Fibroblast of skin of left quadriceps (primary cell): ENCODE measurements at places on chromosomes 4 and X.

- no peak for DNase-seq
These were observed 34.4 kb upstream of the EFNB1 start for GRCh38 chrX:68794461-68794860.

DNA sequence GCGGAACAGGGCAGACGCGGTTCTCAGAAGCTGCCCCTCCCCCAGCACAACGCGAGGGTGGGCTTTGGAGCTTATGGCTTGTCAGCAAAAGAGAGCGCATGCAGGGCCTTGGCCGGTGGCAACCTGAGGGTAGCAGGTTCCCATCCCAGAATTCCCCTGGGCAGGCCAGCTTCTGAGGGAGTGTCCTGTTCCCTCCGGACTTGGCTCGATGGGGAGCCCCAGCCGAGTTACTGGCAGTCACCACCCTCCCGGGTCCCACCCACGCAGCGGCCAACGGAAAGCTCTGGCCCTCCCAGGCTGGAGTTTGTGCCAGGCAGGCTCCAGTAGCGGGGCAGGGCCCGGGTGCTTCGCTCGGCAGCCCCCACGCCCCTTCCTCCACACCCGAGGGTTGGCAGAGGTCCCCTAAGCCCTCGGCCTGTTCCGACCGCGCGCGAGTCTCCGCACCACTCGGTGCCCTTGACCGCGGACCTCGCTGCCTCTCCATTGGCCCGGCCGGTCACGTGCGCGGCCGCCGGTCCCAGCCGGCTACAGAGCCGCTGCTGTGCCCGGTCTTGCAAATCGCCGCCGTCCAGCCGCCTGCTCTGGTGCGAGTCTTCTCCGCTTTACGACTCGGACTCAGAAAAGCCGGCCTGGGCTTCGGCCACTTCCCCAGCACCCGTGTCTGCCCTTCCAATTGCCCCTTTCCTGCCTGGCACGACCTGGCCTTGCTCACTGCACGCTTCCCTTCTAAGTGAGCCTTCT lies 20.9 kb upstream of the MTM1 start:
- DNase-seq: no peak

- no peak for DNase-seq
These were observed 141.1 kb downstream of the QDPR start for GRCh38 chr4:17370818-17371217.

DNA sequence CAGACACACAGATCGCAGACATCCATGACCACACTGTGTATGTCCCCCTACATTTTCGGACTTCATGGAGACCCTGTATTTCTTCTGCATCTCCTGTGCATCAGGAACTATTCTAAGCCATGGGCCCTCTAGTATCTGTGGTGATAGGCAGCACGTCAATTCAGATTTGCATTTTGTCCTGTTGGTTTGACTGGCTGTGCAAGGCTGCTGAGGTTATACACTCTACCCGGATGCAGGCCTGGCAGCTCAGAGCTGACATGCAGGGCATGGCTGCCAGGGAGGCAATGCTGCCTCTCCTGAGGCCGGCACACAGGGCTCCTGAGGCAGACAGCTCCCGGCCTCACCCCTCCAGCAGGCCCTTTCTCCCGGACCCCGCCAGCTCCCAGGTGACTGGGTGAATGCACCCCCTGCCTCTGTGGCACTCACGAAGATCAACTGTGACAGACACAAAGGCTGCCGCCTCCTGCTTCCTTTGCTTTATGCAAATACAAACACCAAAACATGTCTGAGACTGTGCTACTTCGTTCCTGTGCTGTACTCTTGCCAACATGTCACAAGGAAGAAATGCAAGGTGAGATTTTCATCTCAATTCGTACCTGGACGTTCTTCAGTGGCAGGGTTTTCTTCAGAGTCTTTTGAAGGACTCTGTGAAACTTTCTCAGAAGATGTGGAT lies 51.0 kb downstream of the NSG1 start:
- no peak for DNase-seq

GRCh38 chr4:53943345-53944085 lies 120.9 kb downstream of the CHIC2 start:
- peak; percentile 85 for DNase-seq

DNA sequence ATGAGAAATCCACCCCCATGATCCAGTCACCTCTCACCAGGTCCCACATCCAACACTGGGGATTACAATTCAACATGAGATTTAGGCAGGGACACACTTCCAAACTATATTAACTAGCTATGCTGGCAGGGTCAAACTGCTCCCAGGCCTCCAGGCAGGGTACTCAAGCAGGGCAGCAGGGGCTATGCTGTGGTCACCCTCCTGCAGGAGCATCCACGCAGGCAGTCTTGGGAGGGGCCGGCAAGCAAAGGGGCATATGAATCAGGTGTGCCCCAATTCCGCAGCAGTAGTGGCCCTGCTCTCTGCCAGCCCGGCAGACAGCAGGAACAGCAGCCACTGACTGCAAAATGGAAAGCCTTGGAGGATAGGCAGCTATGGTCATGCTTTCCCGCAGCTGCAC lies 74.6 kb upstream of the PRDX4 start:
- DNase-seq: no peak

GRCh38 chrX:123155327-123155726 lies 28.8 kb upstream of the GRIA3 start:
- no peak for DNase-seq

- no peak for DNase-seq
These were observed 201.1 kb upstream of the BCOR start for GRCh38 chrX:40298572-40299479.

GRCh38 chrX:10457092-10457491 lies 163.3 kb downstream of the MID1 start:
- no peak for DNase-seq

DNA sequence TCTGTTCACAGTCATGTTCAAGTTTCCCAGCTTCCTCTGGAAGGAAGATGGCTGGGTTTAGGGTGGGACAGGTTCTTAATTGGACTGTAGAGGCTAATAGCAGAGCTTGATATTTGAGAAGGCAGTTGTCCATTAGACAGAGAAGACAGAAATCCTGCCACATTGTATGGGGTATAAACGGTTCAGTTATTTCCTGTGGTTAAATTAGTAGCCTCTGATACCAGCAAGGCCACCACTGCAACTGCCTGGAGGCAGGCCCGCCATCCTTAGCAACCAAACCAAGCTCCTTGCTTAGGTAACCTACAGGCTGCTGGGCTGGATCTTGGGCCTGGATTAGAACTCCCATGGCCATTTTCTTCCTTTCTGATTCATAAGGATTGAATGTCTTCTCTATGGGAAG lies 1367.0 kb downstream of the PCDH7 start:
- DNase-seq: no peak

DNA sequence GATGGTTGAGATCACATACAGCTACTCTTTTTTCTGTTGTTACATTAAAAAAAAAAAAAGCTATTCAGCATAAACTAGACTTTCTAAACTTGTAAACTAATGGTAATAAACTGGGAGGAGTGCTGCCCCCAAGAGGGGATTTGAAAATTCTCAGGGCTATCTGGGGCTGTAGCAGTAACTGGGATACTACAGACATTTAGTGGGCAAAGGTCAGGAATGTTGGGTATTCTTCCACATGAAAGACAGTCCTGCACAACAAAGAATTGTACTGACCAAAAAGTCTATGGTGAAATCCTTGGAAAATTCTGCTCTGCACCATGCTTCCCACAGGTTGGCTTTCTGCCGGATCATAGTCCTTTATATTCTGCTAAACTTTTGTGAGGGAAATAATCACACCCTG lies 232.6 kb upstream of the BOD1L1 start:
- DNase-seq: no peak

DNA sequence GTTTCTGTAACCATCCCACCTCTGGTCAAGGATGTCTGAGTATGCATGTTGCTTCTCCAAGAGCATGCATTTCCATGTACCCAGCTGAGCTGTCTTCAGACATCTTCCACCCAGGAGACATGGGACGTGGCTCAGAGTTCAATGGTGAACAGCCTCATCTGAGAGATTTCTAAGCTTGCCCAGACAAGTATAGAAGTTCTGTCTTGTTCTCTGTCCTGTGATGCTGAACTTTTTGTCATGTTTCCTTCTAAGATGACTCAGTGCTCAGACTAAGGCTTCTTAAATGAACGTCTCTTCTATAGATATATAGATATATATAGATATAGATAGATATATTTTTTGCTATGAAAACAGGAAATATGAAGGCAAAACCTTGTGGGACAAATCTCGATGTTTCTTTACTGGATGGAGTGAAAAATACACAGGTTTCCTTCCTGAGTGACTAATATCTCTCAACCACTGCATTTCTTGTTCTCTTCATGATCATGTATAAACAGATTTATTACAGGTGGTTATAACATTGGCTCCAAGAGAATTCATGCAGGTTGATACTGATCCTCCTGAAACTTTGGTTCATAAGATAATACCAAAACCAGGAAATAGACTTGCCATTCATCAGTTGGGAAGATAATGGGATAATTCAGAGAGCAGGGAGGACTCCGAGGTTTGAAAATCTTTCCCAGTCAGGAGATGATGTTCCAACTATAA lies 168.2 kb downstream of the ZNF518B start:
- DNase-seq: no peak

DNA sequence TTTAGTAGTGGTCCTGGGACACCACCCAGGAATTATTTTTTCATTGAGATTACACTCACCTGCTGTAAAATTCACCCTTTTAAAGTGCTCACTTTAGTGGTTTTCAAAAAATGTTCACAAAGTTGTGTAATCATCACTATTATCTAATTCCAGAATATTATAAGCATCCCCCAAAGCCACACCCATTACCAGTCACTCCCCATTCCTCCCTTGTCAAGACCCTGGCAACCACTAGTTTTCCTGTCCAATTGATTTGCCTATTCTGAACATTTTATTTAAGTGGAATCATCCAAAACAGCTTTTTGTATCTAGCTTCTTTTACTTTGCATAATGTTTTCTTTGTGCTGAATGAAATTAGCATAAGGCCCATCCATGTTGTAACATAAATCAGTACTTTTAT lies 12.7 kb upstream of the CXCL6 start:
- DNase-seq: no peak

DNA sequence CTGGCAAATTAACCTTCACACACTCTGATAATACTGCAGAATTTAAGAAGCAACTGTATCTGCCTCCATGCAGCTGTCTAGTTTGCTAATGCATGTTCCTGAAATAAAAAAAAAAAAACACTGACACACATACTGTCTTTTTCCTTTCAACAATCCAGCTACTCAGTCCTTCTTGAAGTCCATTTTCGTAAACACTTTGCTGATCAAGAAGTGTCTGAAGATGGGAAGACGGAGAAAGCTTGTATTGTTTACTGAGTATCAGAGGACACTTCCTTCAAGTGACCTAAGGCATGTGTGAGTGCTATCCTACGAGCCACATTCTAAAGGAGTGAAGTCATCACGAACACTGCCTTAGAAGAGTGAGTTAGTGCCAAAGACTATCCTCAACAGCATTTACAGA lies 82.6 kb downstream of the LUZP4 start:
- DNase-seq: peak; percentile 45

DNA sequence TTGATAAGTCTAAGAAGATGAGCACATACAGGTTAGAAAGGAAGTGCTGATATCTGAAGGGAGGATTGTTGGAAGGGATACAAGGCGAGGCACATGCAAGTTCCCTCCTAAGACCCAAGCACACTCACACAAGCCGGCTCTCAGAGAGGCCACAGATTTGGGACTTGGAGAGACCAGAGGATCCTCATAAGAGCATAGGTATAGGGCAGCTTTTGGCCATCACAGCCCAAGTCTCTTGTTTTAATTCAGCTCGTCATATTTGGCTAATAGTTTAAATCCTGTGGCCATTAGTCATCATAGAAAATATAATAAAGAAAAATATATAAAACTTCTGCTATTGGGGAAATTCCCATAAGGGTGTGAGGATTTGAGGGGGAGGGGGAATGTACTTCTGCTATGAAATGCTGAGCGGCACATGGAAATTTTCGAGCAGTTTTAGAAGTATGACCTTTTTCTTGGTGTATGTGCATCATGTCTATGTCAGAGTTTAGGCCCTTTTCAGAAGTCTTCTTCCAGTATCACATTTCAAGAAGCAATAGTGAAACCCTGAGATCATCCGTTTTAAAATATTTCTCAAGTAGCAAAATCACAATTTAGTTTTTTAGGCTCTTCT lies 97.7 kb downstream of the NFKB1 start:
- DNase-seq: no peak

DNA sequence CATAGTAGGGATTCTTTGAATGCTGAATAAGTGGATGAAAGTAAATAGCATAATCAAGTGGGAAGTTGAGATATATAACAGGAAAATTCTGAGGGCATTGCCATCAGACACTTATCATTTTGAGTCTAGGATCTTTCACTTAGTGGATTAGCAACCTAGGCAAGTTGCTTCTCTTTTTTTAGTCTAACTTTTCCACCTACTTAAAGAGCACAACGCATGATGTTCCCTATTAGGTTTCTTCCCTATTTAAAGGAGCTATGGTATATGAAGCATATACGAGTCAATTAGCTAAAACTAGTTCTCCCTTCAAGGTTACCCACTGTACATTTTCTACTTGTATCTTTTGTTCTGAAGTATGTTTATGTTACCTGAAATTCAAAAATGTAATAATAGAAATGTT lies 67.1 kb upstream of the HS3ST1 start:
- DNase-seq: no peak

DNA sequence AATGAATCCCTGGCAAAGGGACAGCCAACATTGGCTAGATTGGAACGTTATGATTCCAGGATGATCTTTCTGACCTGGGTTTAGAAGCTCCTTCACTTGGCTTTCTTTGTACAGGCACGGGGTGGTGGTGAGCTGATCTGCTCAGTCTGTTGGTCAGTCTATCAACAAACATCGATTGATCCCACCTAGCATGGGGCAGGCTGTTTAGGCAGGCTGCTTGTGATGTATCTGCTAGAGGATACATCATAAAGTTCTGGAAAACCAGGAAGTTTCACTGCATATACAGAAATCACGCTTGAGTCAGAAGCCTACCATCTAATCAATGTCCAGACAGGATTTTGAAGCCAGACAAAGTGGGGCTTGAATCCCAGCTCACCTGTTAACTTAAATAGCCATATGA lies 6.9 kb downstream of the FRMD7 start:
- DNase-seq: no peak

- DNase-seq: no peak
These were observed 19.7 kb downstream of the CYSLTR1 start for GRCh38 chrX:78307665-78308064.
